Substantia nigra (tissue), 51 donors: ENCODE measurements at places on chromosomes 4 and X.

DNA sequence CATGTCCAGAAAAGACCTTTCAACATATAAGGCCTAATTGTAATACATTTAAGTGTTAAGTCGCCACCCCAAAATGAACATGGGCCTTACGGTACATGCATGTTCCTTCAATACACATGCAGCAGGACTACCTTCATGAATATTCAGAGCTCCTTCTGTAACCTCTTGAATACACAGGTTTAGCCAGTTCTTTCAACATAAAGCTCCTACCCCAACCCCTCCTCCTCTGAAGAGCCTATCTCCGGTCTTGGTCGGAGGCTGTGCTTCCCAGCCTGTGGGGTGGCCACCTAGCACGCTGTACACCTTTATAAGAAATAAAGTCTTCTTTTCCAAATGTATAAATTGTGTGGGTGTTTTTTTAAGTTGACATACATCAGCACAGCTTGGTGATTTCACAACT lies 28.3 kb downstream of the NPY5R start:
- no peak for DNase-seq

- no peak for DNase-seq
Observed at GRCh38 chr4:1841201-1841886, 14.6 kb downstream of the LETM1 start.

DNA sequence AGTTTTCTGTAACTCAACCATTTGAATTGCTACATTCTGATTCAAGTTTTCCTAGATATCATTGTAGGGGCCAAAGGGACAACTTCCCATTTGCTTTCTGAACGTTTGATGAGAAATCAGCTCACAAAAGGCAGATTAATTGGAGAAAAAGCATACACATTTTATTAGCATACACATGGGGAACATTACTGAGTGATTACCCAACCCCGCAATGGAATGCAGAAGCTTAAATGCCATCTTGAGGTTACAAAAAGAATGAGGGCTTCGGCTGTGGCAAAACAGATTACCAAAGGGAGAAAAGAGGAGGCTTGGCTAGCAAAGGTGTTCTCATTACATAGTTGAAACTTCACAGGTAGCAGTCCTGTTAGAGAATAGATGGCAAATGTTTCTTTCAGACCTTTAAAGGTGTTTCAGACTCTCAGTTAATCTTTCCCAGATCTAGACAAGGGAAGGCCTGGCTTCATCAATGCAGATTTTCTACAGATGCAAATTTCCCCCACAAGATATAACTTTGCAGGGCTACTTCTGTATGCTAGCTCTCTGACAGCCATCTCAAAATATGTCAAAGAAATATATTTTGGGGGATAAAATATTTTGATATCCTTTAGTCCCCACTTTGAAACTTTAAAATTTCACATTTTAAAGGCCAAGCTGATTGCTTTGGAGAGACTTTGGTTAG lies 26.5 kb upstream of the HERC6 start:
- DNase-seq, result no peak

DNA sequence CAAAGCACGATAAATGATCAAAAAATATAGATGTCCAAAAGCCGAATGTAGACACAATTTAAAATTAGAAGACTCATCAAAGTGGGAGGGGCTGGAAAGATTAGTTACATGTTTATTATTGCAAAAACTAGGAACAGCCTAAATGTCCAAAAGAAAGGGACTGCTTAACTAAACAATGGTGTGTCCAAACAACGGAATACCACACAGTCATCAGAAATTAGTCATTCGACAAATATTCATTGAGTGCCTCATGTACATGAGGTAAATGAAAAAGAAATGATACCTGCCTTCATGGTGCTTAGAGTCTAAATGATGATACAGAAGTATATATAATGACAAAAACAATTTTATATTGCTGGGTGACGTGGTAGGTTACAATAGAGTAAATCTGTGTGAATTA lies 139.7 kb downstream of the MAML3 start:
- DNase-seq, result no peak

GRCh38 chr4:180434131-180434895 lies 1808.9 kb upstream of the TENM3 start:
- DNase-seq, result no peak
